NCI-H2081 treated with DMSO at 0.1 percent for 48 hours (cell line): ENCODE measurements at places on chromosomes 11 and 22.

DNA sequence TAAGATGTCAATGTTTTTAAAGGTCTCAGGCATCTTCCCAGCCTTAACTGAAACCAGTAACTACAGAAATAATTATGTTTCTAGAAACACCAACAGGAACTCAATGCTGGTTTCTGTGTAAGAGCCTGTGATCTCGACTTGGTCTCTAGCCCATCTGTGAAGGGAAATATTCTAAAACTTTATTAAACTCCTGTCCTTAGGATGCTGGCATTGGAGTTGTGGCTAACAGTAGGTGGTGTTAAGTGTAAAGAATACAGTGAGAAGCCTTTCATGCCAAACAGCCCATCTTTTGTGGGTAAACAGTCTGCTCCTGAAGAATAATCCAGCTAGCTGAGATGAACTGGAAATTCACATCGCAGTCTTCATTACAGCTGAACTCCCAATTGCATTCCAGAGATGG is 133.2 kb downstream of the ADAMTS15 start:
- no peak for DNase-seq

DNA sequence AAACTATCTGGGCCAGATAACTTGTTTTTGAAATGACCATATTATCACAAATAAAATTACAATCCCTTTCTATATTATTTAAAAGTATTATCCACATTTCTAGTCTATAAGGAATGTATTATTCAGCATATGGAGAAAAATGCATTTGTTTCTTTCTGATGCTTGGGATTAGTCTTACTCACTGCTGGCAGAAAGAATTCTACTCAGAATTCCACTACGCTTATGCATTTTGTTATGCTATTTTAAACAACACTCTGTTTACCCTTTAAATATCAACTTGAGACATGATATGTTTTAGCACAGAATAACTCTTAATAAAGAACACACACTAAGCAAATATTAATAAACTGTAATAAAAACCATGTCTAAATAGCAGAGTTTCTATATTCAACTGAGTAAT is 77.6 kb upstream of the ANO3 start:
- DNase-seq = no peak

DNA sequence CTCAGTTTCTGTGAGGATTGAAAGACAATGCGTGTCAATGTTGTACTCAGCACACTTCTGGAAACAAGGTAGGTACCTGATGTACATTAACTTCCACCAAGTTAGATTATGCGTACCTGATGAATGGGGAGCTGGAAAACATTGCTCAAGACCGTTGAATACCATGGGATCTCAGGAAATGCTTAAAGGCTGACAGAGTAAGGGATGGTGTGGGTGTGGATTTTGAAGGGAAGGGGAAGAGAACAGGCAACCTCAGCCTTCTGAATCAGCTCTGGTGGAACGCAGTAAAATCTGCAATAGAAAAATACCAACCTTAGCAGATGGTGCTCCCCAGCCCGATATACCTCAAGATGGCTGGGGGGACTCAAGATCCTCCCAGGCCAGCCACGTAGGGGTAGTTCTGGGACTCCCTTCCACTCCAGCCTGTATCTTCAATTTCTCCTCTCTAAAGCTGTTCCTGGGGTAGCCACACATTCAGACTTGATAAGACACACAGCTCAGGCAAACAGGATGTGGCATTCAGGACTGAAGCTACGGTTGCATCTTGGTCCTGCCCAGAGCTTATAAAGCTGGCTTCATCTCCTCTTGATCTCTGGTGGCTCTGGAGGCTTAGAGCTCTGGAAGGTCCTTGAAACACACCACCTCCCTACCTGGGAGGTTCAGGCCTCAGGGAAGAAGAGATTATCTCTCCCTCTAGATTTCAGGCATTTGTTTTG is 111.8 kb downstream of the CTNND1 start:
- no peak for DNase-seq

- DNase-seq = no peak
Observed at GRCh38 chr22:30267382-30268302, 991 bp upstream of the OSM start.
